ENCODE measurements at places on chromosomes 1 and 21. TPM values are rescaled to one million over a fixed set of nuclear protein-coding genes. Genes with fewer than 3 reads are reported as not detected.

DNA sequence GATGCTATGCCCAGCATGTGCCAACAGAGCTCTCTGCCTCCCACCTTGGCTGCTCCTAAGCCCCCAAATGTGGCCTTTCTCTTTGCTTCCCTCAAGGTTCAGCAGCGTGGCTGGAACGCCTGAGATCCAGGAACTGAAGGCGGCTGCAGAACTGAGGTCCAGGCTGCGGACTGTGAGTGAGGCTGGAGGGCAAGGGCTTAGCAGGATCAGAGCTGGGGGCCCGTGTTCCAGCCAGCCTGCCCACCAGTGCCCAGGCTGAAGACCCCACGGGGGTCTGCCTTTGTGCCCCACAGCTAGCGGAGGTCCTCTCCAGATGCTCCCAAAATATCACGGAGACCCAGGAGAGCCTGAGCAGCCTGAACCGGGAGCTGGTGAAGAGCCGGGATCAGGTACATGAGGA lies 14.6 kb downstream of the IKBKE start:
- DNase-seq: no peak

Gene UBXN10
- 10.6 TPM for total RNA-seq

GRCh38 chr1:56797065-56797685 lies 22.0 kb downstream of the FYB2 start:
- DNase-seq: peak; percentile 48

DNA sequence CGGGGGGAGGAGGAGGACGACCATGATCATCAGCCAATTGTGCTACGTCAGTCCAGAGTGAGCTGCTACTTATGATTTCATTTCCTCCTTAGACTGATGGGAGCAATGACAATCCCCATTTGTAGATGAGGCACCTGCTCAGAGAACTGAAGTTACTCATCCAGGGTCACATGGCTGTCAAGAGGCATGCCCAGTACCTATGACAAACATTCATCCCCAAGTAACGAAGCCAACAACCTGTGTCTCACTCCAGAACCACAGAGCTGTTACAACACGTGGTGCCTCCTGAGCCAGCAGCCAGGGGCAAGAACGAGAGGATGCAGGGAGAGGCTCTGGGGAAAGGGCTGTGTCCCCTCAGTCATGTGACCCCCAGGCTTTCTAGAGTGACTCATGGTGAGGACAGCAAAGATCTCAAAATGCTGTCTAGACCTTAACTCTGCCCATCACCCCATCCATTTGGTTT lies 93.6 kb downstream of the SIM2 start:
- DNase-seq: no peak

GRCh38 chr1:212225871-212226302 lies 59.3 kb upstream of the PPP2R5A start:
- DNase-seq: no peak

DNA sequence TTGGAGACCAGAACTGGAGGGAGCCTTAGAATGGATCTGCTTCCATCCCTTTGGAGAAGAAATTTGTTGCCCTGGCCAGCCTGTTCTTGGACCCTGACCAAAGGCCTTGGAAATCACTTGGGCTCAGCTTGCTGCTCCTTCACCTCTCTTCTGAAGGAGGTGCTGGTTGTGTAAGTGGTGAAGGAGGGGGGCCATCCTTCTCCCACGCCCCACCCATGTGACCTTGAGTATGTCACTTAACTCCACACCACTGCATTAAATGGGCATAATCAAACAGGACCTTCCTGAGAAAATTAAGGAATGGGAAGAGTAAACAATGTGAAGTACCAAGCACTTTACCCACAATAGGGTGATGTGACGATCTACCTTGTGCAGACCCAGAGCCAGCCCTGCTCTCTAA lies 68.3 kb upstream of the GJB5 start:
- no peak for DNase-seq

Gene EEIG2
- 20.3 TPM for total RNA-seq

- no peak for DNase-seq
Observed at GRCh38 chr1:156768610-156769295, 1.4 kb downstream of the PRCC start.

GRCh38 chr1:46717654-46718053 lies 1.3 kb downstream of the EFCAB14 start:
- DNase-seq: no peak

Gene ALPL
- total RNA-seq: 6.3 TPM

GRCh38 chr1:155531624-155532023 lies 31.0 kb downstream of the ASH1L start:
- DNase-seq: no peak

Gene SPRR4
- not detected for total RNA-seq

GRCh38 chr1:33410091-33410701 lies 20.7 kb downstream of the PHC2 start:
- DNase-seq: no peak

DNA sequence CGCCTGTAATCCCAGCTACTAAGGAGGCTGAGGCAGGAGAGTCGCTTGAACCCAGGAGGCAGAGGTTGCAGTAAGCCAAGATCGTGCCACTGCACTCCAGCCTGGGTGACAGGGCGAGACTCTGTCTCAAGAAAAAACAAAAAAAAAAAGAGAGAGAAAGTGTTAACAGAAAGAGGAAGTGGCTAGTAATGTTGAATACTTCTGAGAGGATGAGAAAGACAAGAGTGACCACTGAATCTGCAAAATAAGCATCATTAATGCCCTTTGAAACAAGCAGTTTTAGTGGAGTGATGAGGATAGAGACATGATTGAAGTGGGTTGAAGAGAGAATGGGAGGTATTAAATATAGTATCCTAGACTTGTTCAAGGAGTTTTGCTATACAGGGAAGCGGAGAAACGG lies 11.7 kb downstream of the MPZ start:
- no peak for DNase-seq

Gene DNALI1
- 23.8 TPM for total RNA-seq

- no peak for DNase-seq
Observed at GRCh38 chr1:161849518-161849917, 83.4 kb downstream of the ATF6 start.

Gene GBP7
- total RNA-seq: not detected

DNA sequence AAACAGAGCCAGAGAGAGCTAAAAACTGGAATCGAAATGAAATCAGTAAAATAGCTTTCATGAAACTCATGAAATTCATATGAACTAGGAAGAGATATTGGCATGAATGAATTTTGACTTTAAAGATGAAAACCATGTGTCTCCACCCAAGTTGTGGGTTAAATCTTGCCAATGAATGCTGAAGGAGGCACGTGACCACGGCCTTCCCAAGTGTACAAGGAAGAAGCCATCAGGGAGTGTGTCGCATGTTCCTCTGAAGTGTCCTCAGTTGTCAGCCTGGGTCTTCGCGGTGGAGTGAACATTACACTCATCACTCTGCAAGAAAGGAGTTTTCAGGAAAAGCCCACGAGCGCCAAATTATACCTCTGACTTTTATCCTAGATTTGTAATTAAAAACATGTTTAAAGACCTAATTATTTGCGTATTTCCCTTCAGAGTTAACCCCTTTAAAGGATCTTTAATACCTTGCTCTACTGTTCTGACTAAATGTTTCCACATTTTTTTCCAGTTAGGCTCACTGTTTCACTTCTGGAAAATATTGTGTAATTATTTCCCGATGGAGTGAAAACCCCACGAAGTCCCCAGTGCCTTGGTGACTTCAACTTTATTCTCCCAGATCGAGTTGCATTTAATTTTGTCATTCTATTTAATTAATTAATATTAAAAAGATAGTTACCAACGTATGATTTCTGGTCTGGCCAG lies 118.3 kb downstream of the DHRS3 start:
- DNase-seq: no peak

Measured in prostate gland (tissue), 2 donors.